ENCODE measurements at places on chromosomes 1 and 21.
A peak's percentile ranks its signal among the peaks of the same experiment; 100 is the strongest.

- DNase-seq = no peak
Observed at GRCh38 chr21:29374481-29374880, 75.8 kb downstream of the BACH1 start.

DNA sequence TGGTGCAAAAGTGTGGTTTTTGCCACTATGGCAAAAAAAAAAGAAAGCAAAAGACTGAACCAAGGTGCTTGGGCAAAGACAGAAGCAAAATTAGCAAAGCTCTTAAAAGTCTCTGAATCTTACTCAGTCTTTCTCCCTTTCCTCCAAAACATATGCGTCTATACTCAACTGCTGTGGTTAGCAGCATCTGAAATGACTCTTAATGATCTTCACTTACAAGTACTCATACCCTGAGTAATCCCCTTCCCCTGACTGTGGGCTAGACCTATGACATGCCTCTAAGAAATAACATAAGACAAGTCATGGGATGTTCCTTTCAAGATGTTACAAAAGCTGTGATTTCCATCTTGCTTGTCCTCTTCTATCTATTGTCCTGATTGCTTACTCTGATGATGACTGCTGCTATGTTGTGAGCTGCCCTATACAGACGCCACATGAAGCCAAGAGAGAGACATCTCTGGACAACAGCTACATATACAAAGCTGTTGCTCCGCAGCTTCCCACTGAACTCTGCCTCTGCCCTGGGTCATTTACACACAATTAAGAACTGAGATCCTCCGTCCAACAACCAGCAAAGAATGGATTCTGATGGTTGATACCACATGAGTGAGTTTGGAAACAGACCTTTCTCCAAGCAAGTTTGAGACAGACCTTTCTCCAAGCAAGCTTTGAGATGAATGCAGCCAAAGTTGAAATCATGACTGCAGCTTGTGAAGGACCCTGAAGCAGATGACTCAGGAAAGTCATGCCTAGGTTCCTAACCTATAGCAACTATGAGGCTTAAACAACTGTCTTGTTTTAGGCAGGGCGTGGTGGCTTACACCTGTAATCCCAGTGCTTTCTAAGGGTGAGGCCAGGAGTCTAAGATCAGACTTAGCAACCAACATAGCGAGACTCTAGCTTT lies 55.2 kb downstream of the PUM1 start:
- DNase-seq = no peak

DNA sequence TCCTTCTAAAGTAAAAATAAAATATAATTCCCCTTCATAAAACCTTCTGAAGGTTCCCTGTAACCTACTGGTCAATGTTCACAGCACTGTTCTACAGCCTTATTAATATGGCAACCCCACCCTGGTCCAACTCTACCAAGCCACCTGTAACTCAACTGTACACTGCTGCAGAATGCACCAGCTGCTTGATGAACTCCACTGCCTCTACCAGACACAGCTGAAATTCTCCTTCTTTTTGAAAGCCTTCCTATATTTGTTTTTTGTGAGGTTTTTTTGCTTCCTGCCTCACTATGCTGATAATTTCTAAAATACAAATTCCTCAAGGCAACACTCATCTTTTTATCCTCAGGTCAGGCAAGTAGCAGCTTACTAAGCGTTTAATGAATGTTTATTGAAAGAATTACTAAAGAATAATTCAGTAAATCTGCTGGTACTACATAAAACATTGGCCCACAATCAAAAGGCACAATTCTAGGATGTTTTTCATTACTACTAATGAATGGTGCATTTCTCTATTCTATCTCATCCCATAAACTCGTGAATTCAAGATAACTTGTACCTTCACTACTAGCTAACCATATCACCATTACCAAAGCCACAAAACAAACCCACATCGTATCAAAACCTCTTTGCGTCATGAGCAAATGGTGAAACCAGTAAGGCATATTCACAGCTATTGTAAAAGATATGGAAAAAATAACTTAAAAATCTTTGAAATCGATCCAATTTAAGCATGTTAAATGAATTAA lies 2.4 kb downstream of the SSX2IP start:
- no peak for DNase-seq

DNA sequence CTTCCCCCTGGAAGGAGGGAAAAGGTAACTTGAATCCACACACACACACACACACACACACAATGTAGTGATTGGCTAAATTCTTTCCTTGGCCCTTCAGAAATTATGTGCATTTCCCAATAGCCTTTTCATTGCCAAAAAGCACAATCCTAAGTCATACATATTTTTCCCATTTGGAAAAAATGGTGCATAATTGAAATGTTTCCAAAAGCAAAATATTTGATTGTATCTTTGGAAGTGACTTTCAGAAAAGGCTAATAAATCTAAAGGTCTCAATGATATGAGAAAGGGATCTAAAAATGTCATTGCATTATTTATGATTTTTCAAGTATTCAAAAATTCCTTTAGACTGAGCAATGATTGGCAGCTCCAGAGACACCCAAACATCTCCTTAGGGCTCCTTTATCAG lies 43.5 kb upstream of the NEK7 start:
- DNase-seq = no peak

DNA sequence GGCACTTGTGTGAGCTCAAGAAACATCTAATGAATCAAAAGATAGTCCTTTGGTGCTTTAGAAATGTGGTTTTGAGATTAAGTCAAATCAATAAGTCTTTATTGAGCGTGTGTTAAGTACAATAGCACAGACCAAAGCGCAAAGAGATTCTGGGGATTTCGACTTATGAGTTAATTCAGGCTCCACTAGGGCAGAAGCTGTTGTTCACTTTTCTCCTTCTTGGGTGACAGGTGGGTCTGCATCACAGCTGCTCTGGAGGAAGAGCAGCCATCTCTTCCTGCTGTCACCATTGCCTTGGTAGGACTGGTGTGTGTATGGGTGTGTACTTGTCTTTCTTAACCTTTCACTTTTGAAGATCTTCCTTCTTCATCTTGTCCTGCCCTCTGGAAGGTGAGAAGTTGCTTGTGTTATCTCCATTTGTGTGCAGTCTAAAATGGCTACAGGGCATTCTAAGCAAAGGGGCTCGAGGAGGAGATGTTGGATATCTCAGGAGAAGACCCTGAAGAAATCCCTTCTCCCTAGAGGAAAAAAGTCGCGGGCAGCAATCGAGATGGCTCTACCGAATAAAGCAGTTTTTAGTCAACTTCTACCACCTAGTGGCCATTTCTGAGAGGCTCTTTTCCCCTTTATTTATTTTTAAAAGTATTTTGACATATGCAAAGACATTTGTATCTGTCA lies 22.9 kb upstream of the DISC1 start:
- DNase-seq = no peak

DNA sequence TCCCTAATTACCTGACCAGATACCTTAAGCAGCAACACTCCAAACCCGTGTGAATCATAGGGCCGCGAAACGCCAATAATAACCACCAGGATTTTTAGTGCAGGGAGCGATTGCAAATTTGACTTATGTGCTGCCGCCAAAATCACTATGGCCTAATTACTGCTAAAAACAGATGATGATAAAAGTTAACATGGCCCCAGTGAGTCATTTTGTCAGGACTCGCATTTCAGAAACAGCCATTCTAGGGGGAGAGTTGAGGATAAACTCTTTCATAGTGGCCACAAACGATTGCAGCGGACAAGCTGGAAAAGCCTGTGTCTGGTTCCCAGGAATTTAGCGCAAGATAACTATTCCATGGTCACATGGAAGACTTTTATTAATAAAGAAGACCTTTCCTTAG lies 103.4 kb downstream of the HLX start:
- DNase-seq = no peak

GRCh38 chr1:34532113-34532512 lies 222.7 kb upstream of the GJB5 start:
- DNase-seq = no peak

- DNase-seq = peak; percentile 15
Observed at GRCh38 chr1:91166106-91166712, 144.4 kb upstream of the ZNF644 start.

- DNase-seq = no peak
Observed at GRCh38 chr1:16971341-16972188, 8.9 kb downstream of the MFAP2 start.

- DNase-seq = no peak
Observed at GRCh38 chr1:8572106-8572505, 245.3 kb downstream of the RERE start.

- no peak for DNase-seq
Observed at GRCh38 chr1:156760796-156761104, 6.6 kb upstream of the PRCC start.

- DNase-seq = no peak
Observed at GRCh38 chr1:245156736-245157505, 2.1 kb downstream of the KIF26B start.

DNA sequence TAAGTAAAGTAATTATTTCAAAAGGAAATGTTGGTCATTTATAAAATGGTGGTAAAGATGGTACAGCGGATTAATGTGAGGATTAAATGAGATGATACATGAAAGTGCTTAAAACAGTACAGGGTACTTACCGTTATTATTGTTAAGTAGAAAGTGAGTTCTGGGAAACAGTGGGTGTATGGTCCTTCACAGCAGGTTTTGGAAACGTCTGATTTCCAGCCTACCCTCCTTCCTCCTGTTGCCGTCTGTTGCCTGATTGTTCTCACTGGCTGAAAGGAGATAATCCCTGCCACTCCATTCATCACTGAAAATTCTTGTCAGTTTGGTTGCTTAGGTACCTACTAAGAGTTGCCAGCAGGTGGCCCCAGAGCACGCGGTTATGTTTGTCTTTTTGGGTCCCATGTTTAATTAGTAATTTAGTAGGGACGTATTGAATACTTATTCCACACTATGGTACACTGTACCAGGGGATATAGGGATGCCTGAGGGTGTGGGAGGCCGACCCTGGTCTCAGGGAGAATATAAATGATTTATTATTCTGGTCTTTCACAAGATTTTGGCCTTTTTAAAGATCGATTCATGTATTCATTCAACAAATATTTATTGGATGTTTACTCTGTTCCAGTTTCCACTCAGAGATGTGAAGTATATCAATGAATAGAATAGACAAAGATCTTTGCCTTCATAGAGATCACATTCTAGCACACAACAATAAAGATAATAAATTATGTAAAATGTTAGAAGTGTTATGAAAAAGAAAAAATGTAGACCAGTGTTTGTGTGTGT lies 30.8 kb upstream of the RPTN start:
- peak; percentile 56 for DNase-seq

GRCh38 chr21:42236693-42237092 lies 17.8 kb downstream of the ABCG1 start:
- DNase-seq = no peak

- no peak for DNase-seq
Observed at GRCh38 chr1:221089273-221089672, 210.0 kb downstream of the HLX start.

DNA sequence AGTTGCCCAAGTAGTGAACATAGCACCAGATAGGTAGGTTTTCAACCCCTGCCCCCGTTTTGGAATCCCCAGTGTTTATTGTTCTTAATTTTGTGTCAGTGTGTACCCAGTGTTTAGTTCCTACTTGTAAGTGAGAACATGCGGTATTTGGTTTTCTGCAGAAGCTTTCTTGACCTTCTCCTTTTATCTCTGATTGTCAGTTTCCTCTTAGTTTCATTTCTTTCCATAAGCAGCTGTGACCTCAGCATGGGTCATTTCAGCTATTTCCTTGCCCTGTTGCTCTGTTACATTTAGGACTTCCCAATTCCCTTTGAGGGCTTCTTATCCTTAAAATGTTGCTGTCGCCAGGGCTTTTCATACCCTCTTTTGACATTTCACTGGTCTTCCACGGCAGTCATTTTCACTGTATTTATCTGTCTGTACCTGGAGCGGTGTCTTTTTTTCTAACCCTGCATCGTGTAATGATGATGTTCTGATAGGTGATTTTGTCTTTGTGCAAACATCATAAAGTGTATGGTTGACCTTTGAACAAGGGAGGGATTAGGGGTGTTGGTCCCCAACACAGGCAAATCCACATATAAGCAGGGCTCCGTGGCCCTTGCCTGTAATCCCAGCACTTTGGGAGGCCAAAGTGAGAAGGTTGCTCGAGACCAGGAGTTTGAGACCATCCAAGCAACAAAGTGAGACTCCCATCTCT lies 15.0 kb downstream of the ITSN1 start:
- no peak for DNase-seq

DNA sequence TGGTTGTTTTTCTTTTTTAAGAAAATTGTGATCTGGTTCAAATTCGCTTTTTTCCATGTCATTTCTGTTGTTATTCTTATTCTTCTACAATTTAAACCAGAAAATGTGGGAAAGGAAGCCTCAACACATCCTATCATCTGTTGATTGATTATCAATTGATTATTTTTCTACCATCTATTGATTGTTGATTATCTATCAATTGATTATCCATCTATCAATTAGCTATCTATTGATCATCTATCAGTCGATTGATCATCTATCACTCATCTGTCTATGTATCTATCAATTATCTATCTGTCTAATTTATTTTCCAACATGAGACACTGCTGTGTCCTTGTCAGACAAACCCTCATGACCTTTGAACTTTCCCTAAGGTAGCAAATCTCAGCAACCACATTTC lies 136.1 kb upstream of the ARHGEF16 start:
- DNase-seq = no peak

GRCh38 chr1:210792250-210793102 lies 341.5 kb downstream of the KCNH1 start:
- DNase-seq = no peak

GRCh38 chr1:210500831-210501230 lies 172.1 kb downstream of the HHAT start:
- DNase-seq = no peak

DNA sequence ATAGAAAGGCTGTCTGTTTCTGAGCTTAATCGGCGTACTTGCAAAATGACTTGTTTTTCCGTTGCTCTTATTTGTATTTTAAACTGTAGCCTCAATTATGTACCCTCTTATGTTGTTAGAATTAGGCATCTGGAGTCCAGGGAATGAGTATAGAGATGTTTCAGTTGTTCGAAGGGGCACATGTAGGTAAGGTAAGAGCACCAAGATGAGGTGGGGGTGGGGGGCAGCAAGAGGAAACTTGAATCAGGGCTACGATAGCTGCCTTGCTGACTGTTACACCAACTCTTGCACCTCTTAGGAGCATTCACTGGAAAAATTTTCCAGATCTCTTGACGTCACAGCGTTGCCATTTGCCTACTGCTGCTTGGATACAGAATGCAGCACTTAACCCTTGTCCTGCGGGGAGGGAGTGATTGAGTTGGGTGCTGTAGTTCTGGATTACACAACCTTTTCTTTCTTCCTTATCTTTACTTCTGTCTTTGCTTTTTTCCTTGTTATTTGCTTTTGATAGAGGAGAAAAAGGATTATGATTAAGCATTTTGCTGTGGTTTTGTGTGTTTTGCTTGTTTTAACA lies 3.2 kb downstream of the ATP1B1 start:
- DNase-seq = no peak

- DNase-seq = no peak
Observed at GRCh38 chr1:214012418-214012817, 24.6 kb downstream of the PROX1 start.

All from activated CD4-positive, alpha-beta T cell treated with anti-CD3 and anti-CD28 coated beads for 24 hours (primary cell).